ENCODE measurements at places on chromosomes 16 and 17. TPM values are rescaled to one million over a fixed set of nuclear protein-coding genes. Genes with fewer than 3 reads are reported as not detected.

MT1M gene
- 8.5 TPM for total RNA-seq

ODAD4 gene
- 1.5 TPM for total RNA-seq

CCL4 gene
- 0.36 TPM for total RNA-seq

CFAP97D1 gene
- not detected for total RNA-seq

GDPD1 gene
- 1.1 TPM for total RNA-seq

KRTAP3-3 gene
- total RNA-seq, result not detected

HIGD1B gene
- total RNA-seq, result not detected

- no peak for DNase-seq
Measured at GRCh38 chr16:53094013-53094630, 39.3 kb downstream of the CHD9 start.

DNA sequence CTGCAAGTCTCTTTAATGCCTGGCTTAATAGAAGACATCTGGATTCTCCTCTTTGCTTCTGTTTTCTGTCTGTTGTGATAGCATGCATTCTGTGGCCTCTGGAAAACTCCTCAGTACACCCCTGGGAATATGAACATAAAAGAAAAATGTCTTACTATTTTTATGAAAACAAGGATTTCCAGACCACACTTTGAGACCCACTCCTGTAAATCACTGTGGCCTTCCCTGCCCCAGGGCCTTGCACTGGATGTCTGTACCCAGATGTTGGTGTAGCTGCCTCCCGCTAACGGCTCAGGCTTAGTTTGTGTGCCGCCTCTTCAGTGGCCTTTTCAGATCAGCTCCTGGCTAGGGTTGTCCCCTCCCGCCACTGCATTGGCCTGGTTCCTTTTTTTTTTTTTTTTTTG is 126.6 kb downstream of the SOCS1 start:
- peak; percentile 26 for DNase-seq

DNA sequence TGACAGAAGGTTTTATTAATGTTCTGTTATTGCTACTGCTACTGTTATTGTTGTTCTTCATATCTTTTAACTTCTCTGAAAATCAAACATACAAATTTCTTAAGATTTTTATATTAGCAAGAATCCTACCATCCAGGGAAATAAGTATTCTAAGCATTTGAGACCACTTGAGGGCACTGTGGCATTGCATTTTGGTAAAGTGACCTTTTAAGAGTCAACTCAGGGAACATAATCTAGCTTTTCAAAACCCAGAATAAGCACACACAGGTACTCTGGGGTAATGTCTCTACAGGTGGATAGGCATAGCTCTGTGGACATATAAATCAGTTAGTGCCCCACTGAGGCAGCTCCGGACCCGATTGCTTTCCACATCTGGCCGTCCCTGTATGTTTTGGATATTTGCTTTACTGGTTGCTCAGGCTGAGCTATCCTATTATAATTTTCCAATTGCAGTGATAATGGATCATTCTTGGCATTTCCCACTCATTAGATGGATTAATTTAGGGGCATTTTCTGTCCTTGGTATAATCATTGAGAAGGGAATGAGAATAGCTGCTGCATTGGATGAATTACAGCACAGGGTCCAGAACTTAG is 1425.1 kb upstream of the CDH8 start:
- DNase-seq, result no peak

DNA sequence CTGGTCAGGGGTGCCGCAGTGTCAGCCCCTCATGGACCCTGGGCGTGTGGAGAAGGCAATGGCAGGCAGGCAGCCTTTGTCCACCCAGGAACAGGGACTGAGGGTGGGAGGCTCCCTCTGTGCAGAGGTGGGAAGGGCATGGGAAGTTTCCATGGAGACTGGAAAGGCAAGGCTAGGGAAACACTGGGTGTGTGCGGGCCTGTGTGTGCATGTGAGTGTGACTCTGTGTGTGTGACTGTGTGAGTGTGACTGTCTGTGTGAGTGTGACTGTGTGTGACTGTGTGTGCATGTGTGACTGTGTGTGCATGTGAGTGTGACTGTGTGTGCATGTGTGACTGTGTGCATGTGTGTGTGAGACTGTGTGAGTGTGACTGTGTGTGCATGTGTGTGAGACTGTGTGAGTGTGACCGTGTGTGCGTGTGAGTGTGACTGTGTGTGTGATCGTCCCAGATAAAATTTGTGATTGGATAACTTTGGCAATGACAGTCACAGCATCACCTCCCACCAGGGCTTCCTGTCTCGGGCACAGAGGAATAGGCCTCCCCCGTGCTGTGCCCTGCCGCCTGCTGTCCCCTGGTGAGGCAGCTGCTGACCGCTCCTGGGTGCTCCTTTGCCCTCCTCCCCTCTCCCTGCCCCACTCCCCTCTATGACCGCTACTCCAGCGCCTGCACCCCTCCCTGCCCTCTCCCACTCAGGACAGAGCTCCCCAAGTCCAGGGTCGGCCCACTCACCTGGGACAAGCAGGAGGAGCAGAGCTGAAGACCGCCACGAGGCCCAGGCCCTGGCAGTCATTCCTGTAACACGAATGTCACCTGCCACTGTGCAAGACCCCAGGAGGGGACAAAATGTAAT is 698 bp downstream of the CD300C start:
- peak; percentile 62 for DNase-seq

DNA sequence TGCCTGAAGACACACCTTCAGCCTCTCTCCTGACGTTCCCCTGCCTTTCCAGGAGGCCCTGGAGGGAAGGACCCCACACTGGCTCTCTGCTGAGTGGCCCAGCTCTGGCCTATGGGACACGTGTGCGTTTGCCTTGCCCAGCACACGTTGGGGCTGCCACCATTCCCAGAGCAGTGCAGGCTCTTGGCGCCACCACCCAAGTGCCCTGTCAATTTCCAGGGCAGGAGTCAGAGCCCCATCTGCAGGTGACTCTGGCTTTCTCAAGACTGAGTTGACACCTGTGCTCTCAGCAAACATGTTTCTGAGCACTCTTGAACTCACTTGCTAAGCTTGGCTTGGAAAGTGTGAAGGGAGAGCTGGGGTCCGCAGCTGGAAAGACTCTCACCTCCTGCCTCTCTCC is 4.7 kb upstream of the IRF8 start:
- no peak for DNase-seq

DNA sequence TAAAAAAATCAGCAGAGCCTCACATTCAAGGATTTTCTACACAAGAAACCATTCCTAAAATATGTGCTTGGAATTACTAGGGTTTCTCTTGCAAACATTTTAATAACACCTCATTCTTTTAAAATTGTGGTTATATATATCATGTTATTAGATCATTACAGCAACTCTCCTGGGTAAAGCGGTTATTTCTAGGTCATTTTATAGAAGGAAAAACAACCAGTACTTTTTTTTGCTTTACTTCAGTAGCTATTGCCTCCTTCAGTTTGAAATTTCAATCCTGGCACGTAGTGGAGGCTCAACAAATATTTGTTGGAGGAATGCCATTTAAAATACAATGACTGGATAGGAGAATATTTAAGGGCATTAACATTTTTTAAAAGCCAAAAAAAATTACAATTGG is 220.6 kb downstream of the CDRT15L2 start:
- DNase-seq, result no peak

- no peak for DNase-seq
Measured at GRCh38 chr17:66716236-66717026, 118.5 kb upstream of the CACNG5 start.

GRCh38 chr17:80122026-80122575 is 20.7 kb downstream of the GAA start:
- DNase-seq, result peak; percentile 58

GRCh38 chr16:73756289-73757178 is 540.1 kb upstream of the PSMD7 start:
- DNase-seq, result no peak

- no peak for DNase-seq
Measured at GRCh38 chr16:9437115-9437514, 345.7 kb downstream of the HAPSTR1 start.

DNA sequence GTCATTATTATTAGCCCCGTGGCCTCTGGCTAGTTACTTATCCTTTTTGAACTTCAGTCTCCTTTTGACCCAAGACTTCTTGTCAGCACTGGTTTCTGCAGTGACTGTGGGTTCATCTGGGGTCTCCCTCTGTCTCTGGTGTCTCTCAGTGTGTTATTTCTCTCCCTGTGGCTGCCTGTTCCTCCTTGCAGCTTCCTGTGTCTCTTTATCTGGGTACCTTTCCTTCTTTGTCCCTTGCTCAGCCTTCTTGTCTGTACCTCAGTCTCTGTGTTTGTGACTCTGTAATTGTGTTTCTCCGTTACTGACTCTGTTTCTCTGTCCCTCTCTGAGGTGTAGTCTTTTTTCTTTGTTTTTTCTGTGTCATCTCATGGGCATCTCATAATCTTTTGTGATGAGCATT is 102.6 kb upstream of the CDH11 start:
- DNase-seq, result no peak

GRCh38 chr17:4214157-4214556 is 49.6 kb downstream of the ANKFY1 start:
- DNase-seq, result no peak

DNA sequence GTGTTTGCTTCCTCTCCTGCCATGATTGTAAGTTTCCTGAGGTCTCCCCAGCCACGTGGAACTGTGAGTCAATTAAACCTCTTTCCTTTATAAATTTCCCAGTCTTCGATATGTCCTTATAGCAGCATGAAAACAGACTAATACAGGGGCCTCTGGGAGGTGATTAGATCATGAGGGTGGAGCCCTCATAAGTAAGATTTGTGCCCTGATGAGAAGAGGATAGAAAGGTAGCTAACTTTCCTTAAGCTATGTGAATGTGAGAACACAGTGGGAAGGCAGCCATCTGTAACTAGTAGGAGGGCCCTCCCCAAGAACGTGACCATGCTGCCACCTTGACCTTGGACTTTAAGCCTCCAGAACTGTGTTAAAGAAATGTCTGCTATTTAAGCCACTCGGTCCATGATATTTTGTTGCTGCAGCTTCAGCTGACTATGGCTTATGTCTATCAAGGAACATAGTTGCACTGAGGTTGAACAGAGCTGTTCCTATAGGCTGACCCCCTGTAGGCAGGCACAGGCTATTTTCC is 30.7 kb downstream of the WWOX start:
- no peak for DNase-seq

DNA sequence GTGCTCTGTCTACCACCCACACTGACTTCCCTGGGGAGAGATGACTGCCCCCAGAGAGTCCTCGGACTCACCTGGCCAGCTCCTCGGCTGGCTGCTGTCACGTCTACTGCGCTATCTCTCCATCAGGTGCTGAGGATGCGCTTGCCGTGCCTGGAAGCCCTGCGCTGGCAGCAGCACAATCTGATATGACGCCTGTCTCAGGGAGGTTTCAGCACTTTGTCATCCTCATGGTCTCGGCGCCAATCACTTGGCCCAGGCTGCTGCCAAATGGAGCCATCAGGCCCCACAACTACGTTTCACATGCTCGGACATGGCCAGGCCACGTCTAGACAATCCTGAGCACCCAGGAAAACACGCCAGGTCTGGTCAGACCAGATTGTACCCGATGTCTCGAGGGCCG is 46.7 kb downstream of the FOXL1 start:
- no peak for DNase-seq

DNA sequence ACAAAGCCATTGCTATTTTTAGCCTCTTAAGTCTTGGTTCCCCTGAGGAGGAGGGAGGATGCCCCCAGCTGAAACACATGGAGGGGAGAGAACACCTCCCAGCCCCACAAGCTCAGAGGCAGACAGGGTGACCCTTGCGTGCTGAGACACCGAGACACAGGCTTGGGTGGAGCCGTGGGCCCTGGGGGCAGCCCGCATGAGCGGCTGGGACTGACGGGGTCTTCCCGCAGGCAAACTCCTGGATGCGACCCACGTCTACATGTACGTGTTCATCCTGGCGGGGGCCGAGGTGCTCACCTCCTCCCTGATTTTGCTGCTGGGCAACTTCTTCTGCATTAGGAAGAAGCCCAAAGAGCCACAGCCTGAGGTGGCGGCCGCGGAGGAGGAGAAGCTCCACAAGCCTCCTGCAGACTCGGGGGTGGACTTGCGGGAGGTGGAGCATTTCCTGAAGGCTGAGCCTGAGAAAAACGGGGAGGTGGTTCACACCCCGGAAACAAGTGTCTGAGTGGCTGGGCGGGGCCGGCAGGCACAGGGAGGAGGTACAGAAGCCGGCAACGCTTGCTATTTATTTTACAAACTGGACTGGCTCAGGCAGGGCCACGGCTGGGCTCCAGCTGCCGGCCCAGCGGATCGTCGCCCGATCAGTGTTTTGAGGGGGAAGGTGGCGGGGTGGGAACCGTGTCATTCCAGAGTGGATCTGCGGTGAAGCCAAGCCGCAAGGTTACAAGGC is 9.8 kb downstream of the SLC16A3 start:
- peak; percentile 98 for DNase-seq

GRCh38 chr16:74521691-74522090 is 85.2 kb downstream of the GLG1 start:
- peak; percentile 62 for DNase-seq
